ENCODE measurements at places on chromosomes 7 and 10.

GRCh38 chr10:96743988-96744585 lies 23.8 kb upstream of the PIK3AP1 start:
- no peak for DNase-seq

GRCh38 chr7:22662036-22662435 lies 65.0 kb upstream of the IL6 start:
- no peak for DNase-seq

DNA sequence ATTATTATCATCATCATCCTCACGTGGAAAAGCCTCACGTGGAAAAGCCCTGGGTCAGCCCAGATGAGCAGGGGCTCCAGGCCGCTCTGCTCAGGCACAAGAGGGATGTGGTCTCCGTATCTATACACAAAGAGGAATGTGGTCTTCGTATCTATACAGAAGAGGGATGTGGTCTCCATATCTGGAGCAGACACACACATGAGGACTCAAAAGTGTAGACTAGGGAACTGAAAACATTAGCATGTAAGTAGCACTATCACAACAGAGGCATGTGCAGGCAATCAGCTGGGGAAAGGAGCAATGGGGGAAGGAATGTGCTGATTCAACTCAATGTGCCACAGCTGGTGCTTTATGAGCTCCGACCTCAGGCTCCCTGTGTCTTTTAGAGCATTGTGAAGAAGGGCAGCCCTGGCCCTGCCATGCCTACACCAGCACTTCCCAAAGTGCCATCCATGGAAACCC lies 86.5 kb downstream of the PLXNA4 start:
- DNase-seq: no peak

- no peak for DNase-seq
These were observed 20.3 kb downstream of the CFAP46 start for GRCh38 chr10:132921818-132922807.

- no peak for DNase-seq
These were observed 20.8 kb downstream of the LAMB4 start for GRCh38 chr7:108109221-108109908.

- no peak for DNase-seq
These were observed 17.7 kb upstream of the WIPI2 start for GRCh38 chr7:5172196-5172775.

DNA sequence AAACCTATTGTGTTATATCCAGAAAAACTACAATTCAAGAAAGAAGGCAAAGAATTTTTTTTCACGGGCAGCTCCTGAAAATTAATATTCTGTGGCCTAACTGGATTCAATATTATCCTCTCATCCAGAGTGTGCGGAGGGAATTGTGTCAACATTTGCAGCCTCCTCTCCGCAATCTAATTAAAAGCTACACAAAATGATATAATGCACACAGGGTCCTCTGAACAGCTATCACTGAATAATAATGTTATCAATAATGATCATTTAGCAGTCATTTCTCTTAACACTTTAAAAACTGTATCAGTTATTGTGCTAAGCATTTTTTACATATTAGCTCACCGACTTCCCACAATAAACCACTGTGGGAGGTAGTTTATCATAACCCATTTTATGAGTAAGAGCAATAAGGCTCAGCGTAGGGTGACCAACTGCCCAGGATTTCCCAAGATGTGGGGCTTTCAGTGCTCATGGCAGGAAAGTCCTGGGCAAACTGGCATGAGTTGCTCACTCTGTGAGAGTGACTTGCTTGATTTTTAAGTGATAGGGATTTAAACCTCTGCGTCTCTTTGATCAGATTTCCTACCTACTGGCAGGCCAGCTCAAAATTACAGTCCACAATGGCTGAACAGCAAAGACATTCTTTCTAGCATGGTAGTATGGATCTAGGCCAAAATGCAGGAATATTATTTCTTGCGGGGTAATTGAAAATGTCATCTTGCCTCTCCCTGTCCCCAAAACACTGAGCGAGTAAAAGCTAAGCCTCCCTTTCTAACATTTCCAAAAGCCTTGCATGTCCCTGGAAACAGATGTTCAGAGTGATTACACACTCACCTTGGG lies 65.7 kb downstream of the AOAH start:
- no peak for DNase-seq

DNA sequence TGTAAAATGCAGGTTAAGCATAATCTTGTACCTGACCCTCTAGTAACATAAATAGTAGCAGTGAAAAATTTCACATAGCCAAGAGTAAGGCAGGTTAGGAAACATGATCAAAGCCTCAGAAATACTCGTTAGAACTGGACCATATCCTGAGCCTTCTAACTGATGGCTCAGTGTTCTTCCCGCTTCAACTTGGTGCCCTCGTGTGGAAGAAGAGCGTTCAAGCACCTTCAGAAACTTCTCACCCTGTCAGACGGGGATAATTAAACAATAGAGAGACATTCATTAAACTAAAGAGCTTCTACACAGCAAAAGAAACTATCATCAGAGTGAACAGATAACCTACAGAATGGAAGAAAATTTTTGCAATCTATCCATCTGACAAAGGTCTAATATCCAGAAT lies 124.5 kb downstream of the MYOF start:
- no peak for DNase-seq

DNA sequence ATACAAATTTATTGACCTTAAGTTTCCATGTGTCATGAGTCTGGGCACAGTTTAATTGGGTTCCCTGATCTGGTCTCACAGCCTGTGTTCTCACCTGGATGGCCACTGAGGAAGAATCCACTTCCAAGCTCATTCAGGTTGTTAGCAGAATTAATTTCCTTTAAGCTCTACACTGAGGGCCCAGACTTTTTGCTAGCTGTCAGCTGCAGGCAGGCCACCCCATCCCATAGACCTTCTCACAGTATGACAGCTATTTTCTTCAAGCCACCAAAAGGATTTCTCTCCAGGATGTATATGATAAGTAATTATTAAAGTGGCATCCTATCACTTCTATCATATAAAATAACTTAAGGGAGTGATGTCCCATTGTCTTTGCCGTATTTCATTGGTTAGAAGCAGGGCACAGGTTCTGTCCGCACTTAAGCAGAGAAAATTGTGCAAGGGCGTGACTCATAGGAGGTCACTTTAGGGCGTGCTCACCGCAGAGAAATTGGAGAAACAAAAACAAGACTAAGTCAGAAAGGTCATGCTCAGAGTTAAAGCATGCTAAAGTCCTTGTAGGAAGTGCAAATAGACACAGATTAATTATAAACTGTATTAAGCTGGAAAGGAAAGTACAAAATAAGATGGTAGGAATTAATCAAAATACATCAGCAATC lies 109.9 kb downstream of the AHR start:
- no peak for DNase-seq

DNA sequence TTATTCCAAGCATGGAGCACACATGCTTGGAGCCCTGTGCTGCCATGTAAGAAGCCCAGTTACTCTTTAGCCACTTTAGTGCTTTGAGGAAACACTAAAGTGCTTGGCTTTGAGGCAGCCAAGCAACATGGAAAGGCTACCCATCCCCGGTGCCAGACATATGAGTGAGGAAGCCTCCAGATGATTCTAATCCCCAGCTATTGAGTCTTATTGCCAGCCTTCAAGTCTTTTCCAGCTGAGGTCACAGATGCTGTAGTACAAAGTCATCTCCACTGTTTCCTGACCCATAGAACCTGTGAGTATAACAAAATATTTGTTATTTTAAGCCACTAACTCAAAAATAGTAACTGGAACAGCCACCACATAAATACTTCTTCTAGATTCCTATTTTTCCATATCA lies 91.4 kb upstream of the CYP26C1 start:
- DNase-seq: no peak

GRCh38 chr10:69269761-69270160 lies 8.5 kb upstream of the HK1 start:
- no peak for DNase-seq

GRCh38 chr7:88020953-88021665 lies 87.1 kb downstream of the ADAM22 start:
- DNase-seq: no peak

DNA sequence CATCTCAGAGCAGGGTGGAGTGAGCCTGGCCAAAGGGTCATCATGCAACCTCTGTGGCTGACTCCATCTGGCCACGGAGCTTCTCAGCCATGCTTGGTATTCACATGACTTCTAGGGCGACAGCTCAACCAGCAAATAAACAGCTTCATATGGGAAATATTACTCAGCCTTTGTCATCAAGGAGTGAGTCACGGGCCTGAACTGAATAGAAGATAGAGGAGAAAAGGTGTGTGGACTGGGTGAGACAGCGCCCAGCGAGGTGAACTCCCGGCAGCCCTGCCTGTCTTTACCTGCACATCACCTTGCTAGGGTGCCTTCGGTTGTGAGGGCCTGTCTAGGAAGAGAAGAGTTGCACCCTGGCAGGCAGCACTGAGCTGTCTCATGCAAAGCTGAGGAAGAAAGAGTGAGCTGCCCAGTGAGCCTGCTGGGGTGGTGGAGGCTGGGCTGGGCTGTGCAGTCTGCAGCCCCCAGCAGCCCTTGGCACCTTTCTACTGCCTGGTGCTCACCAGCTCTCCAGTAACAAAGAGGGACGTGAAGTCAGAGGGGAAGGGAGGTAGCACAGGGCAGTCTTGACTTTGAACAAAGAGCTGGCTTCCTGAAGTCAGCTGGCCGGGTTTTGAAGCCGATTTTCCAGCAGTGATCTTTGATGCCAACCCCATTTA lies 114.2 kb downstream of the EGFR start:
- DNase-seq: no peak

GRCh38 chr7:41925946-41926345 lies 223.1 kb upstream of the INHBA start:
- no peak for DNase-seq

- no peak for DNase-seq
These were observed 663.1 kb upstream of the GHITM start for GRCh38 chr10:83476211-83476610.

DNA sequence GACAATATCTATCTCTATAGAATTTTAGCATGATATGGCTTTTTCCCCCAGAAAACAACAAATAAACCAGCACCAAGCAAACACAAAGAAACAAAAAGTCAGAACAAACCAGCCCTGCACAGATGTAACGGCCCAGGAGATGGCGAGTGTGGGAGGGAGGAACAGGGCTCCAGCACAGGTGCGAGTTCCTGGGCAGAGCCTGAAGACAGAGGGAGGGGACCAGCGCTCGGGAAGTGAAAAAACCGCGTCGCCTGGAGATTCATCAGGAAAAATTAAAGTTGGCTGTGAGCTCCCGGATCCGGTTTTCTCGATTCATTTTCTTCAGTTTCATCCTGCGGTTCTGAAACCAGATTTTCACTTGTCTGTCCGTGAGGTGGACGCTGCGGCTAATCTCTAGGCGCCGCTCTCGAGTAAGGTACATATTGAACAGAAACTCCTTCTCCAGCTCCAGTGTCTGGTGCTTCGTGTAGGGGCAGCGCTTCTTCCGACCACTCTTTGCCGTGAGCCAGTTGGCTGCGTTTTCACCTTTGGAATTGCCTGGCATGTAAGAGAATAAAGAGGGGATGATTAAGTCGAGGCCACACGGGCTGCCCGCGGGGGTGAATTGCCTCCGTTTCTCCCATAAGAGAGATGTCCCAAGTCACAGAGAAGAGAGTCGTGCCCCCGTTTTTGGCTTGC lies 2.3 kb downstream of the HOXA10 start:
- DNase-seq: no peak

DNA sequence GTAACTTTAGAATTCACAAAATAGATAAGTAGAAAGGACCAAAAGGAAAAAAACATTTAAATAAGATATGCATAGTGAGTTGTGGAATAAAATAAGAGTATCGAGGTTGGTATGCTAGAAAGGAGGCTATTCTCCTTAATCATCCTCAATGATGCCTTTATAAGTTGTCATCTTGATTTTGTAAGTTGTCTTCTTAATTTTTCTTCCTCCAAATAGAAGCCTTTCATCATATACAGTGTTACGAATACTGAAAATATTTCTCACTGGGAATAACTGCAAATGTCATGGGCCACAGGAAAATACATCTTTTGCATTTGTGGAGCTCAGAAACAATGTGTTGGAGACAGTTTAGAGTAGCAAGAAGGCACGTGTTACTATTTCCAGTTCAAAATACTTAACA lies 31.5 kb upstream of the PRTFDC1 start:
- no peak for DNase-seq

DNA sequence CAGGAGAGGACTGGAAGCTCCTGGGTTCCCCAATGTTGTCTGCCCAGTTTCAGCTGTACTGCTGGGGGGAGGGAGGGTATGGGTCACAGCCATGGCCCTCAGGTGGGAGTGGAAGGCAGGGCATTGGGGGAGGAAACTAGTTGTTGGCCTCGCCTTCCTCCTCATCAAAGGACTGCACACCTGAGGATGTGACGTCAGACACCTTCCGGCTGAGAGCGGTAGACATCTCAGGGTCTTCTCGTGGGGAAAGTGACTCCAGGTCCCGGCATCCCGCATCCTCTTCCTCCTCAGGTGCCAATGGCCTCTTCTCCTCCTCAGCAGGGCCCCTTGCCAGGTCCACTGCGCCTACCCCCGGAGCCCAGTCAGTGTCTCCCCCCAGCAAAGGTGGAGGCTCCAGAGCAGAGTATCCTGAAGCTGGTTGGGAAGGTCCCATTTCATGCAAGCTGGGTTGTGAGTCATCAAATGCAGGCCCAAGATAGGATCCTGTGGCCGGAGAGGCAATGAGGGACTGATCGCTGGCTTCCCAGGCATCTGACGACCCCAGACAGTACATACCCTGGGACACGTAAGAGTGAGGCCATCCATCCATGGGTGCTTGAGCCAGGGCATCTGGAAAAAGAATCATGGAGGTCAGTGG lies 6.0 kb downstream of the FAM131B start:
- no peak for DNase-seq

DNA sequence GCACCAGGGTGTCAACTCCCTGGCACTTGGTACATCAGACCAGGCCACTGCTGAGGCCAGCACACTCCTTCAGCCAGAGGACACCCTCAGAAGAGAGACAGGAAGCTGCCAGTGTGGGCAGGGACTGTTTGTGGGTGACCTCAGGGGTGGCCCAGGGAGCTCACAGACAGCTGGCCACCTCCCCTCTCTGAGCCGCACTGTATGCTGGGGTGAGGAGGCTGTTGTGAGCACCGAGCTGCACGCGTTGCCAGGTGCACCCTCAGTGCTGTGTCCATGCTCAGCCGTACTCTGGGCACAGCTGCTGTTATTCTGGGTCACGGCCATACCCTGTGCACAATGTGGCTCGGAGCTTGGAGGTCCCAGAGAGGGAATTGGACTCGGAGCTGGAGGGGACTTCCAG lies 61.5 kb upstream of the NANOS1 start:
- DNase-seq: no peak

All from nucleus accumbens (tissue), 56 donors.